ENCODE measurements at places on chromosomes 5 and 9.

- no peak for DNase-seq
These were observed 757 bp downstream of the TMEM250 start for GRCh38 chr9:136117916-136118319.

GRCh38 chr9:15936306-15936921, 383.6 kb downstream of the CCDC171 start:
- DNase-seq = no peak

DNA sequence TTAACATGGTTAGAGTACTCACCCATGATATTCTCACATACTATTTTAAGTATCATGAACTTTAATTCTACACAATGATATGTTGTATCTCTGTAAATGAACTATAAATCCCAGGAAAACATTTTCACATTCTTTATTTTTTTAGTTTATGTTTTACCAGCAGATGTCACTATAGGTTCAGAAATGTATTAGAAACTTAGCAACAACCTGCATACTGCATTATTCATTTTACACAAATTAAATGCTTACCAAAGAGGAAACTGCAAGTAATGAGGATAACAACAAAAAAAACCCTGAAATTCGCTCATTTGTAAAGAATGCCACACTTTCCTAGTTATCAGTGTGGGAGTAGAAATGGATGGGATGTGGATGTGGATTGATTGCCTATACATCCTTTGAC, 217.5 kb upstream of the OTULINL start:
- DNase-seq = no peak

DNA sequence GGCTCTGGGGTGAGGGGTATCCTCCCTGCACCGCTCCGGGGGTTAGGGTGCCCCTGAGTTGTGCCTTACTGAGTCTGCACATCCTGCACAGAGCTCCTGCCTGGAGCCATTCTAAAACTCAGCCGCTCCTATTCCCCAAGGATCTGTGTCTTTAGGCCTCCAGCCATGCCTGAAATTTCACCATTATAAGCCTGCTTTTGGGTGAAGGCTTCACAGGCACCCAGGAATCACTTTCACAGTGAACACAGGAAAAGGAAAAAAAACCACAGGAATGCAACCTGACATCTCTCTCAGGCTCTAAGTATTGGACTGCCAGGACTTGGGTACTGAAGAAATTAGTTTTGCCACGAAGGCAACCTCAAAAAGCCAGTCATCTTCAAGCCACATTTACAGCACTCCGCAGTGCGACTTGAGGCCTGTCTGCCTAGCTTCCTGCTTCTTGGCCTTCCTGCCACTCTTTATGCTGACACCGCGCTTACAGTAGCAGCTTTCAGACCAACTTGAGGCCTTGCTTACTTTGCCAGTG, 30.9 kb downstream of the GALNT10 start:
- DNase-seq = peak; percentile 24

GRCh38 chr5:170171811-170172210, 61.0 kb upstream of the C5orf58 start:
- no peak for DNase-seq

DNA sequence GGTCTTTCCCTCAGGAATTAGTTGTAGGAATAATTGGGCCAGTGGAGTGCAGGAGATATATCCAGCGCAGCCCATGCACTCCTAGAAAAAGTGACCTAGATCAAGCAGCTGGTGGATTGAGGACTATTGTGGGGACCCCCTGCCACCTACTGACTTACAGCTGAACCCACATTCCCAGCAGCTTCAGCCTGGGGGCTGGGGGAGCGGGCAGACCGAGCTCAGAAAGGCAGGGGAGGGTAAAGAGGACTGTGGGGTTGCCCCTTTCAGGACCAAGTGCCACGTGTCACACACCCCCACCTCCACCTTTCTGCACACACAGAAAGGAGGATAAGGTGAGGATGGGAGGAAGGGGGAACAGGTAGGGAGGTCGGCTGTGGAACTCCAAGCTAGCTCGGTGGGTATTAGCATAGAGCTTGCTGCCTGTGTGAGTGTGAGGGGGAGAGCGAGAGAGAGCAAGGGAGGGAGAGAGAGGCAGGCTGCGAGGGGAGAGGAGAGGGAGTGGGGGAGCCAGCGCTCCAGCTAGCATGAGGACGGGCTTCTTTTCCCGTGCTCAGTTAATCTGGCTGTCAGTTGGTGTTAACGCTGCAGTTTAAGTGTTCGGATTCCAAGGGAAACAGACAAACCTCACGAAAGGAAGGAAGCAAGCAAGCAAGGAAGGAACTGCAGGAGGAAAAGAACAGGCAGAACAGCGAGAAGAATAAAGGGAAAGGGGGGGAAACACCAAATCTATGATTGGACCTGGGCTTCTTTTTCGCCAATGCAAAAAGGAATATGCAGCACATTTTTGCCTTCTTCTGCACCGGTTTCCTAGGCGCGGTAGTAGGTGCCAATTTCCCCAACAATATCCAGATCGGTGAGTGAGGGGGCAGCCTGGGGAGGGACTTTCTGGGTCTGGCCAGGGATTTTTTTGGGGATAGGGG, at the start of gene GRIA1:
Gene GRIA1, plus strand, starts transcription at position 553 of the 920 bp plus-strand sequence.
- no peak for DNase-seq

- DNase-seq = no peak
These were observed 24.5 kb downstream of the IGIP start for GRCh38 chr5:140150201-140150600.

- DNase-seq = no peak
These were observed 31.7 kb upstream of the CCL21 start for GRCh38 chr9:34741628-34742027.

DNA sequence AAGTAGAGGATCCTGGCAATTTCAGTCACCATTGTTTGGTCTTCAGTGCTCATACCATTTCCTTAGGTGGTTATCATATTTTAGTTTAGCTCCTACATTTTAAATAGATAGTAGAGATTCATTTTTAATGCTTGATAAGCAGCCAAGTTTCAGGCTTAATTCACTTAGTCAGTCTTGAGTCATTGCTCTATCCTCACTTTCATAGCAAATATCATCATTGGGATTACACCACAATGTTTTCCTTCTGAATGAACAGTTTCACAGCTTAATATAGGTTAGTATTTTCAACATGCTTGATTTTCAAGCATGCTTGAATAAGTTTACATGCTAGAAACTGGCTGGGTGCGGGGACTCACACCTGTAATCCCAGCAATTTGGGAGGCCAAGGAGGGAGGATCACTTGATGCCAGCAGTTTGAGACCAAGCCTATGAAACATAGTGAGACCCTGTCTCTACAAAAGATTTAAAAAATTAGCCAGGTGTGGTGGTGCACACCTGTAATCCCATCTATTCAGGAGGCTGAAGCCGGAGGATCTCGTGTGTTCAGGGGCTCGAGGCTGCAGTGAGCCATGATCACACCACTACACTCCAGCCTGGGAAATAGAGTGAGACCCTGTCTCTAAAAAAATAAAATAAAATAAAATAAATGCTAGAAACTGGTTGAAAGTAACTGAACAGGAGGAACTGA, 339.9 kb downstream of the ADGRV1 start:
- no peak for DNase-seq

DNA sequence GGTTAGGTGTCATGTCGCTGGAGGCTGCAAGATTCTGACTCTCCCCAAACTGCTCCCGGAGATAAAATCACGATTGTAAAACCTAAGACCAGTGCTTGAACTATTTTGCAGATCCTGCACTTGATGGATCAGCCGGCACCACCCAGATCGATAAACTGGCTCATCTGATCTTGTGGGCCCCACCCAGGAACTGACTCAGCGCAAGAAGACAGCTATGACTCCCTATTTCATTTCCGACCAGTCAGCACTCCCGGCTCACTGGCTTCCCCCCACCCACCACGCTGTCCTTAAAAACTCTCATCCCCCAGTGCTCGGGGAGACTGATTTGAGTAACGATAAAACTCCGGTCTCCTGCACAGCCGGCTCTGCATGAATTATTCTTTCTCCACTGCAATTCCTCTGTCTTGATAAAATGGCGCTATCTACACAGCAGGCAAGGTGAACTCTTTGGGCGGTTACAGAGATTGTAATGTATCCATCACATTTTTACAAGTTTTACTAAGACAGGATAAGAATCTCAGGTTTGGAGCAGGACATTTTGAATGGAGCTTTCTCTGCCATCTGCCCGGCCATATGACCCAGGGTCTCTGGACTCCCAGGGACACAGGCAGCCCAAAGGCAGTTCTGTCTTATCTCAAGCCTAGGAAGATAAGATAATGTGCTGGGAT, 10.6 kb upstream of the PPP1R26 start:
- no peak for DNase-seq

DNA sequence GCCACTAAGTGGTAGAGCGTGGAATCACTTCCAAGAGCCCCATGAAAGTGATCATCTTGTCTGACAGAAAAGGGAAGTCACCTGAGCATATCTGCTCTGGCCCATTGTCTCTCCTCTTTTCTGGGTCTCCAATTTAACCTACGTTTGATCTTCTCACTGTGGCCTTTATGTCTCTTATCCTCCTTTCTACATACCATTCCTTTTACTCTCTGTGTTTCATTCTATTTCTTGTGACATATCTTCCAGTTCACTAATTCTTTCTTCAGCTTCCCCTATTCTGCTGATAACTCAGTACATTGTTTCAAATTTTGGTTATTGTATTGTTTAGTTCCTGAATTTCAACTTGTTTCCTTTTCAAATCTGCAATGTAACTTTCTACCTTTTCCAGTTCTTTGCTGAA, 132.5 kb downstream of the GPBP1 start:
- no peak for DNase-seq

- DNase-seq = no peak
These were observed 183.2 kb downstream of the ACTL7B start for GRCh38 chr9:108672475-108673190.

DNA sequence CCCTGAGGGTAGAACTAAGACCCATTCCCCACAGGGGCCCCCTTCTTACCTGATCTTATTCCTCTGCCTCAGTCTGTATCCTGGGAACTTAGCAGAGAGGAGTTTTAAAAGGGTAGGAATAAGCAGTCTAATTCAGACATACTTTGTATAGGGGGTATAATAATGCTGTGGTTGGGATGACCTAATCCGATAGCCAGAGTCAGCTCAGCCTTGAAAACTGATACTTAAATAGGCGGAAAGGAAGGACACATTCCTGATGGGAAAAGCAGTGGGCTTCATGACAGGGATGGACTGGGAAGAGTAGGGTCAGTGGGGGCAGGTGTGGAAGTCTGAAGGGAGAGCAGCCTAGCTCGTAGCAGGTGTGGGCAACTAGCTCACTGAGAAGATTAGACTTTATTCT, 52.2 kb upstream of the TESK1 start:
- DNase-seq = no peak

DNA sequence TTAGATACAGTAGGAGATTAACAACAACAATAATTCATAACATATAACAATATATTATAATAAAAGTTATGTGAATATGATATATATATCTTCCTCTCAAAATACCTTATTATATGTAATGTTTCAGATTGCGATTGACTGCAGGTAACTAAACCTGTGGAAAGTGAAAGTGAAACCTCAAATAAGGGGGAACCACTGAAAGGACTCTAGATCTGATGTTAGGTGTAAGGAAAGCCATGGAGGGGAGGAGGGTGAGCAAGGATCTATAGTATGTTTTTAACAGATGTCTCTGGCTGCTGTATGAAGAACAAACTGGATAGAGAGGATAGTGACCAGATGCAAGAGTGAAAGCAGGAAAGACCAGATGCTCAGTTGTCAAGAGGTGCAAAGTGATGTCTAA, 5.8 kb upstream of the FSTL4 start:
- no peak for DNase-seq

- no peak for DNase-seq
These were observed 112.3 kb upstream of the SMIM23 start for GRCh38 chr5:171673328-171673727.

DNA sequence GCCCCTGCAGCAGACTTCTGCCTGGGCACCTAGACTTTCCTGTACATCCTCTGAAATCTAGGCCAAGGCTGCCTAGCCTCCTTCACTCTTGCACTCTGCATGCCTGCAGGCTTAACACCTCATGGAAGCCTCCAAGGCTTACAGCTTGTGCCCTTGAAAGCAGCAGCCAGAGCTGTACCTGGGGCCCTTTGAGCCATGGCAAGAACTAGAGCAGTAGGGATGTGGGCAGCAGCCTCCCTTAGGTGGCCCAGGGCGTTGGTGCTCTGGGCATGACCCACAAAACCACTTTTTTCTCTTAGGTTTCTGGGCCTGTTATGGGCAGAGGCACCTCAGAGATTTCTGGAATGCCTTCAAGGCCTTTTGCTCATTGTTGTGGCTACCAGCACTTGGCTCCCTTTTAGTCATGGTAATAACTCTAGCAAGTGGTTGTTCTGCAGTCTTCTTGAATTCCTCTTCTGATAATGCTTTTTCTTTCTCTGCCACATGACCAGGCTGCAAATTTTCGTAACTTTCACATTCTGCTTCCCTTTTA, 606.2 kb downstream of the TLE4 start:
- DNase-seq = no peak

- DNase-seq = no peak
These were observed 102.0 kb upstream of the PRLR start for GRCh38 chr5:35331956-35332950.

GRCh38 chr5:24401773-24402172, 243.0 kb downstream of the CDH10 start:
- DNase-seq = no peak

DNA sequence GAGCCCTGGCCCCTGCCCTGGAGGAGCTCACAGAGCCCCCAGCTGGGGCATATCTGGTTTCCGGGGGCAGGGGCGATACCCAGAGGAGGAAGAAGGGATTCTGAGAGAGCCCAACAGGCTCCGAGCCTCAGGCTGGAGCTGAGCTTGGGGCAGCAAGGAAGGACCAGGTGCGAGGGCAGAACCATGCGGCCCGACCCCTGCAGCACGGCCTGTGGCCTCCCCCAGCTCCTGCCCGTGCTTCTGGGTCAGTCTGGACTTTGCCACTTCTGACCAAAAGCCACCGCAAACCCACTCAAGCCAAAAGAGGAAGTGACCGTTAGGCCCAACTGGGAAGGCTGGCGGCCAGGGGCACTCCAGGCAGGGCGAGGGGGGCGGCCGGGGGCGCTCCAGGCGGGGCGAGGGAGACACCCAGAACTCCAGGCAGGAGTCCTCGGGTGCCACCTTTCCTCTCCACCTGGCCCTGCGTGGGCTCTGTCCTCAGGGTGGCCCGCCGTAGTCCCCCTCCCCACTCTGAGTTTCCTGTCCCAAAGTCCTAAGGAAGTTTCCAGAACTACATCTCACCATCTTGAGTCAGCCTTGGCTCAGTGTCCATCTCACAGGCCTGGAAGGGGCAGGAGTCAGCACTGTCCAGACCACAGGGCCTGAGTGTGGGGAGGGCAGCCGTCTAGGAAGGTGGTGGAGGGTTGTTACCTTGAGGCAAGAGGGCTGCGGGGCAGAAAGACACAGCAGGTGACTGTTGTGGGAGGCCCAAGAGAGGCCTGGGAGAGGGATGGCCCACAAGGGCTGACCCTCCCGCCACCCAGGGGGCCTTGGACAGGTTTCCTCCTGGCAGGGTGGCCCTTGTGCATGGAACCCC, 946 bp upstream of the LTC4S start:
- DNase-seq = no peak

- DNase-seq = no peak
These were observed 8.9 kb downstream of the B4GALT1 start for GRCh38 chr9:33157960-33158842.

- DNase-seq = no peak
These were observed 13.2 kb downstream of the TMEM8B start for GRCh38 chr9:35842020-35842745.

- DNase-seq = no peak
These were observed 21.7 kb upstream of the NRARP start for GRCh38 chr9:137323531-137324331.
